Coronary artery (tissue), 2 donors: ENCODE measurements at places on chromosomes 4 and X.

GRCh38 chrX:115332832-115333231 is 43.3 kb downstream of the LUZP4 start:
- no peak for DNase-seq

GRCh38 chr4:47798165-47798564 is 39.7 kb downstream of the CORIN start:
- no peak for DNase-seq

- DNase-seq, result no peak
Observed at GRCh38 chrX:19063030-19063429, 59.2 kb downstream of the ADGRG2 start.

DNA sequence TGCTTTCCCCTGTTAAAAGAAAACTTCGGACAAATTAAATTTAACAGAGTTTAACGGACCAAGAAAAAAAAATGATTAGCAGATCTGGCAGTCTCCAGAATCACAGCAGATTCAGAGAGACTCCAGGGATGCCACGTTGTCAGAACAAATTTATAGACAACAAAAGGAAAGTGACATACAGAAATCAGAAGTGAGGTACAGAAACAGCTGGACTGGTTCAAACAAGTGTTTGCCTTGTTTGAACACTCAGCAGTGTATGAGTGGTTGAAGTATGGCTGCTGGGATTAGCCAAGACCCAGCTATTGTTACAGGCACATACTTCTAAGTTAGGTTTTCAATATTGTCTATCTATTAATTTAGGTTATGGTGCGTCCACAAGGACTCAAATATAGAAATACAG is 19.1 kb downstream of the PIR start:
- DNase-seq, result no peak

DNA sequence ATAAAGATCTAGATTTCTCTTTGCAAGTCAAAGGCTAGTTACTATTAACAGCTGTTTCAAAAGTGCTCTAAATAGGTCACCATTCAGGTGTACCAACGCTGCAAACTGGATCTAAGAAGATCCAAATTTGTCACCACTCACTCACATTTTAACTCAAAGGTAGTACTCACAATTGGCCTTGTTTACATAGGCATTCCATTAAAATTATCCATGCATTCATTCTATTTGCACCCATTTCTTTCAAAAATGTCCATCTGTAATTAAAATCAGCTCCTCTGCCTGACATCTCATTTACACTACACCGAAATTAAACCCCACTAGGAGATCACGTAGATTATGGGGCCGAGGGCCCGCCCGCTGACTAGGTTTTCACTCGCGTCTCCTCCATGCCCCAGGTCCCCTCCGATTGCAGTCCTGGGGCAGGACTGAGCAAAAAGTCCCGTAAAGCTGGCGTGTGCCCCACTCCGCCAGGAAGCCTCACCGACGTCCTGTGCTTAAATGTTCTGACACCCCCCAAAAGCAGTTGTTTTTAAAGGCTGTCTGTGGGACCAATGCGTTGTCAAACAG is 1.3 kb upstream of the ING2 start:
- DNase-seq, result no peak
